ENCODE measurements at places on chromosomes 4 and X. TPM values are rescaled to one million over a fixed set of nuclear protein-coding genes. Genes with fewer than 3 reads are reported as not detected.

The RHOXF1 gene
- total RNA-seq: not detected

The MAGEA1 gene
- not detected for total RNA-seq

The EDNRA gene
- 3.2 TPM for total RNA-seq

The MMRN1 gene
- total RNA-seq: not detected

The F11 gene
- not detected for total RNA-seq

The ASMT gene
- not detected for total RNA-seq

The SASH3 gene
- not detected for total RNA-seq

The SMIM31 gene
- not detected for total RNA-seq

The CD38 gene
- total RNA-seq: under 0.01 TPM

The RIPPLY1 gene
- total RNA-seq: not detected

The HSFX2 gene
- not detected for total RNA-seq

The FATE1 gene
- total RNA-seq: not detected

The FAM47E gene
- 0.15 TPM for total RNA-seq

The PNMA5 gene
- total RNA-seq: not detected
